ENCODE measurements at places on chromosomes 3 and 15. TPM values are rescaled to one million over a fixed set of nuclear protein-coding genes. Genes with fewer than 3 reads are reported as not detected.

- DNase-seq: no peak
Observed at GRCh38 chr3:48991851-48992545, 2.0 kb downstream of the P4HTM start.

- DNase-seq: no peak
Observed at GRCh38 chr3:170367797-170368196, 10.3 kb downstream of the SKIL start.

DNA sequence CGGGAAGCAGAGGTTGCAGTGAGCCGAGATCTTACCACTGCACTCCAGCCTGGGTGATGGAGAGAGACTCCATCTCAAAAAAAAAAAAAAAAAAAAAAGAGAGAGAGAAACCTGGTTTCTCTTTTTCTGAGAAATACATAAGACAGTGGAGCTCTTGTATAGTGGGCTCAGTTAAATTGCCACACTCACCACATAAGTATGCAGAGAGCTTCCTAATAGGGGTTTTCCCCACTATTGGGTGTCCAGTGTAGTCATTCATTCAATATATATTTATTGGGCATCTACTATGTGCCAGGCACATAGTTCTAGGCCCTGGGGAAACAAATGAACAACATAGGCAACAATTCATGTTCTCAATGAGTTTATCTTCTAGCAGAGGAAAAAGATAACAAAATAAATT, 48.9 kb upstream of the FMN1 start:
- DNase-seq: peak; percentile 78

DNA sequence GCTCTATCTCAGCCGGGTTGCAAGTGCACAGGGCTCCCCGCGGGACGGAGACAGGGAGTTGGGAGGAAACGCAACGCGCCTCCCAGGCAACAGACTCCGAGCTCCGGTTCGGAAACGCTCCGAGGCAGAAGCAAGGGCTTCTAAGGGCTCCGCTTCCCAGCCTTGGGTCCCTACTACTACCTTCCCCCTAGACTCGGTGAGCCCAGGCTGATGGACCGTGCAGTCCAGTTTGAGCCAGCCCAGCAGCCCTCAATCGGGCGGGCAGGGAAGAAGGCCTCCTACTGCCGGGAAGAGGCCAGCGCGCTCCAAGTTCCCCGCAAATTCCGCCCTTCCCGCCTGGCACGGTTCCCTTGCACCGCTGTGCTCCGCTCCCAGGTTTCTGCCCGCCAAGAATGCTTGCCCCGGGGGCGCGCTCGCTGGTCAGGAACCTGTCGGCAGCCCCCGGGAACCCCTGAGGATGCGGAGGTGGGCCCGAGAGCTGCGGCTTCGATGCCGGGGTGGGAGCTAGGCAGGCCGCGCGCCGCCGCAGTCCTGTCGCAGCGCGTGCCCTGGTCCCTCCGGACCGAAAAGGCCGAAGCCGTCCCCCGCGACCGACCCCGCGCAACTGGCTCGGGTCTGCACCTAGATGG, 728 bp downstream of the TRANK1 start:
- peak; percentile 61 for DNase-seq

GRCh38 chr15:82968066-82968465, 15.5 kb upstream of the HOMER2 start:
- DNase-seq: peak; percentile 83

DNA sequence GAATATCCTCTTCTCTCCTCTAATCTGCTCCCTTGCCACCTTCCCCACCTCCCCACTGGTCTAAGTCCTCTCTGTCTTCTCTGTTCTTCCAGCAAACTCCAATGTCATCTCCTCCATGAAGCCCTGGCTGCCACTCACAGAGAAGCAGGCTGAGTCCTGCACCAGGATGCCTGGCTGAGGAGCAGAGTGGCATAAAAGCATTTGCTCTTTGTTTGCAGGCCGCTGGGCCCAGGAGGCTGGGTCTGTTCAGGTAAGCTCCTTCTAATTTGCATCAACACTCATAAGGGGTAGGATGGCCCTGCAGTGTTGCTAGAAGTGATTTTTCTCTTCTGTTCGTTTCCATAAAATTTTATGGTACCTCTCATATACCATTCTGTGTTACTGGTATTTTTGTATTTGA, 43.2 kb upstream of the KLHL25 start:
- DNase-seq: no peak

AP3B2 gene
- total RNA-seq: 1.7 TPM

DNA sequence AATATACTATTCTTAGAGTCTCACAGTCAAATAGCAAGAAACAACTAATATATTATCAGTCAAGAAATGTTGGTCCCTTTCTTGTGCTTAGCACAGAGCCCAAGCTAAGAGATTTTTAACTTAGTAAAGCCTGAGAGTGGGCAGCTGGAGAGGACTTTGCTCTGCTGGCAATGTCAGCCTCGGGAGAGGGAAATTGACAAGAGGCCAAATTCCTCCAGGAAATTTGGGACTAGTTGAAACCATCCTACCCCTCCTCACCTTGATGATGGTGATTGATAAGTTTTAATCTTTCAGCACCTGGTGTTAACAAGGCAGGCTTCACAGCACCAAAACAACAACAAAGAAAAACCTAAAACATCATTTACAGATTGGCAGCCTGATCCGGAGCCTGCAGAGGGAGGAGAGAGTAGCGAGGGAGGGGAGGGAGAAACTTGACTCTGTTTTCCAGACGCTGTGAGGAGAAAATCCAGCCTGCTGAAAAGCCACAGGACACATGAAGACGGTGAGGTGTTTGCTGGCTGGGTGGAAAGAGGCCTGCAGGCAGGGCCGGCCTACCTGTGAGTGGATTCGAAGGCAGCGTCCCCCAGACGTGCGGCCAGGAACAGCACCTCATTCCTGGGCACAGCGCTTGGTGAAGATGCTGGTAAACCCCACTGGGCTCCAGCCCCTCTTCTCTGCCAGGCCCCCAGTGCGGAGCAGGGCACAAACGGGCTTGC, 150.9 kb downstream of the LRRC28 start:
- no peak for DNase-seq

DNA sequence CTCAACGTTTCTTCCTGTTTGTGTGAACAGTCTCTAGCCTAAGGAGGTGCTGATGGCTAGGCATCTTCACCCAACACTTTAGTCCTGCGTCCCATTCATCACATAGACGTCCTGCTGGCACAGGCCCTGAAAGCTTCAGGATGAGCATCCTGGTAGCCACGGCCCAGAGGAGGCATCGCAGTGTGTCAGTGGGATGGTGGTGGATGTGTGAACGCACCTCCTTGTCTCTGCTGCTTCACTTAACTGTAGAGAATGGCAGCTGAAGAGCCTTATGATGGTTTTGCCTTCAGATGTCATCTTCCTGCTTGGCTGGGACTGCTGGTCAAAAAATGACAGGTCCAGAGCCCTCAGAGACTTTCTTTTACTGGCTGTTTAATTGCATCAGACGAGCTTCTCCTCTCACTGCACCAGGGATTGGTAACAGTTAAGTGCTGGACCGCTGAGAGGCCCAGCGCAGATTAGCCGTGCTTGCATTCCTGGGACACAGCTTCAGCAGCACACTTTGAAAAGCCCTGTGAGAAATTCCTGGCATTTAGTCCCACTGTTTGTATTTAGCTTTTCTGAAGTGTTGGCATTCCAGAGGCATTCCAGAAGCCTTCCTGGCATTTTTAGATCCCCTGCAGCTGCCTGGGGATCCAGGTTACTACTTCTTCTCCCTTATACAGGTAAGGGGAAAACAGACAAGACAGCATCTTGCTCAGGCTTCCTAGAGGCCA, 132.4 kb upstream of the PLXNA1 start:
- peak; percentile 29 for DNase-seq

- DNase-seq: peak; percentile 53
Observed at GRCh38 chr3:55059027-55059629, 131.3 kb upstream of the LRTM1 start.

- DNase-seq: no peak
Observed at GRCh38 chr15:44015545-44016305, 179.3 kb downstream of the FRMD5 start.

HRH1 gene
- 22.6 TPM for total RNA-seq

GRCh38 chr3:141368062-141368924, at the start of gene ZBTB38:
TSS of gene ZBTB38 (plus strand) at chr3:141368504. CDS start at chr3:141442389, 73,885 bp downstream.
- DNase-seq: peak; percentile 99

IQCF5 gene
- not detected for total RNA-seq

- no peak for DNase-seq
Observed at GRCh38 chr3:53200501-53201498, 39.8 kb downstream of the PRKCD start.

DNA sequence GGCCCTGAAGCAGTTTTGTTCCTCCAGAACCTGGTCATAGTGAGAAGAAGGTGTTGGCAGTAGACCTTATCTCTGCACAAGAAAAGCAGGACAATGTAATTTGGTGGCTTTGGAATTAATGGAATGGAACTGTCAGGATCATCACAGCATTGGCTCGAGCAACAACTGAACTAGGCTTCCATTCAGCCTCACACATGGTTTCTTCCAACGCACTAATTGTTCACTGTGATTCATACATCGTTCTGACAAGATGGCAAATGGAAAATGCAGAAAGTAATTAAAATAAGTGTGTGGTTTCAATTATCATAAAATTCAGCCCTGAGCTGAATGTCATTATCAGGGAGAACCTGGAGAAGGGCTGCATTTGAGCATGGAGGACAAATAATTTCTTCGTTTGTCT, 80.6 kb downstream of the MFSD1 start:
- DNase-seq: peak; percentile 15

C2CD4A gene
- total RNA-seq: not detected

GRCh38 chr3:194732617-194733016, 46.9 kb downstream of the FAM43A start:
- no peak for DNase-seq

DNA sequence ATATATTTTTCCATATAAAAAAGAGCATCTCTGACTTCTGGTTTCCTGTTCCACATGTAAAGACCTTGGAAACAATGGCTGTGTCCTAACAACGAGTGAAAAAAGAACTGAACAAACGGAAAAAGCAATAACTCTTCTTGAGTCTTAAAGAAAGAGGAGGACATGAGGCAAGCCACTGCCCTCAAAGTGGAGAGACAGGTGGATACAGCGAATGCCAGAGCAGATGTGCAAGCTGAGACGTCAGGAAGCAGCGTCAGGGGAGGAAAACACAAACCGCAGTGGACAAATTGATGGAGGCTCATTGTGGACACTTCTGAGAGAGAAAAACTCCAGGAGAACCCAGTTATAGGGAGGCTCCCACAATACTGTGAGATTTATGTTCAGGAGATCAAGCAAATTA, 208.0 kb upstream of the MME start:
- DNase-seq: no peak

- DNase-seq: peak; percentile 22
Observed at GRCh38 chr3:72086042-72086742, 301.2 kb upstream of the PROK2 start.

DNA sequence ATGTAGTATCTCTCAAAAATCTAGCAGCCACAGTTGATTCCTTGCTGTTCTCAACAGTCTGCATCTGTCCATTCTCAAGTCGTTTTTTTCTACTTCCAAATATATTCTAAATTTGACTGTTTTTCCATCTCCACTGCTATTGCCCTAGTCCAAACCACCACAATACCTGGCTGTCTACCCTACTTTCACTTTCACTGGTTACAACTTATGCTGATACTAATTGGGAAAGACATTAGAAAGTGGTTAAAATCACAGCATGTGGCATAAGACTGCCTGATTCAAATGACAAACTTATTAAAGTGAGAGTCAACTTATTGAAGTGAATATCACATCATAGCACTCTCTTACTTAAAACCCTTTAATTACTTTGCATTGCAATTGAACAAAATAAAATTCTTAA, 72.6 kb downstream of the CHST2 start:
- DNase-seq: no peak

DNA sequence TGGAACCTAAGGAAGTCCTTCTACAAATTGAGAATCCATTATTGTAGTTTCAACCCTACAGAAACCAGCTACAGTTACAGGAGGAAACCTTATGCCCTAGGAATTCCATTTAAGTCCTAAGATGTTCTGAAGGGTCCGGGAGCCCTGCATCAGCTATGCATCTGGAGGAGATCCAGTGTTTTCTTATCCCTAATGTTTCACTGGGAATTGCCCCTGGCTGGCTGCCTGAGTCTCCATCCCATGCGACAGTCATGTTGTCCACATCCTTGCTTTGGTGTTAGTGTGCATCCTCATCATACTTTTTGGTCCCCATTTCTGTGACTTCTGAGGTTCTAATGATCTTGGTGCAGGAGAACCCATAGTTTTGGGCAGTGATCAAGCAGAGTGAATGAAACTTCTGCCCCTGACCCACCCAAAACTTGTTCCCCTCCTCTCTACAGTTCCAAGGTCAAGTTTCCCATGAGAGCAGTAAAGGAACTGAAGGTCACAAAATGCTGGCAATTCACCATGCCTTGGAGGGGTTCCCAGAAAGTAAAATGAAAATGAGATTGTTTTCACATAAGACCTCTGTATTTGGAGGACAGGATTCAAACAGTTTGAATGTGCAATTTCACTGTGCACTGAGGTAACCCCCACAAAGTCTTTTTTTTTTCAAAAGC, 121.9 kb upstream of the PHLDB2 start:
- DNase-seq: no peak

- DNase-seq: peak; percentile 66
Observed at GRCh38 chr3:190811775-190812480, 50.6 kb downstream of the GMNC start.

DNA sequence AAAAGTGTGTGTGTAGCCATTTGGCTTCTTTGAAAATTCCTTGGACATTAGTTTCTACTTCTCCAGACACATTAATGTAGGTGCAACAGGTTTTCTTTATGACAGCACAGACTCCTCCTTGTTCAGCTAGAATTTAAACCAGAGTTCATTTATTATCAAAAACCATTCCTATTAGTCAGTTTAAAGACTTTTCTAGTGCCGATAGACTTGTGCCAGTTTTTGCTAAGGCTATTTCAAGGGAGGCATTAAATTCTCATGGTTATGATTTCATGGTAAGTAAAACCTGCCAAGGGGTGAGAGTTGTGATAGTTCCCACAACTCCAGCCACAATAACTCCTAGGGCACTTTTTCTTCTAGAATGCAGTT, 20.6 kb upstream of the SENP7 start:
- no peak for DNase-seq

NCEH1 gene
- 24.8 TPM for total RNA-seq

AHSG gene
- total RNA-seq: not detected

FOXL2NB gene
- under 0.01 TPM for total RNA-seq

- DNase-seq: no peak
Observed at GRCh38 chr3:186896875-186897274, 33.5 kb upstream of the ST6GAL1 start.

- DNase-seq: no peak
Observed at GRCh38 chr3:148682997-148683396, 14.7 kb upstream of the AGTR1 start.

DNA sequence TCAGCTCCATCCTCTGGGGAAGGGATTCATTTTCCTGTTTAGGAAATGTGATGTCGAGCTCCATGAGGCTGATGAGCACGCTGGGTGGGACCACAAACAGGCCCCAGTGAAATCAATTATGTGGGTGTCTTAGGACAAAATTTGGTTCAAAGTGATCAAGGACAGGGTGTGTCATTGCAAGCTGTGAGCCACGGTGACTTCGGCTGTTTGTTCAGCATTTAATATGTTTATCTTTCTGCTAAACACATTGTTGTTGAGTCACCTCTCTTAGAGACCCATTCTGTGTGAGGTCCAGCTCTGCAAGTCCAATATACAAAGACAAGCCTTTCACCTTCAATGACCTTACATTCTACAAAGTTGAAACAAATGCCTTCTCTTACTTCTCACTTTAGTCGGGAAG, 41.3 kb downstream of the SSR3 start:
- no peak for DNase-seq
